ENCODE measurements at places on chromosomes 7 and 10. TPM values are rescaled to one million over a fixed set of nuclear protein-coding genes. Genes with fewer than 3 reads are reported as not detected.

DNA sequence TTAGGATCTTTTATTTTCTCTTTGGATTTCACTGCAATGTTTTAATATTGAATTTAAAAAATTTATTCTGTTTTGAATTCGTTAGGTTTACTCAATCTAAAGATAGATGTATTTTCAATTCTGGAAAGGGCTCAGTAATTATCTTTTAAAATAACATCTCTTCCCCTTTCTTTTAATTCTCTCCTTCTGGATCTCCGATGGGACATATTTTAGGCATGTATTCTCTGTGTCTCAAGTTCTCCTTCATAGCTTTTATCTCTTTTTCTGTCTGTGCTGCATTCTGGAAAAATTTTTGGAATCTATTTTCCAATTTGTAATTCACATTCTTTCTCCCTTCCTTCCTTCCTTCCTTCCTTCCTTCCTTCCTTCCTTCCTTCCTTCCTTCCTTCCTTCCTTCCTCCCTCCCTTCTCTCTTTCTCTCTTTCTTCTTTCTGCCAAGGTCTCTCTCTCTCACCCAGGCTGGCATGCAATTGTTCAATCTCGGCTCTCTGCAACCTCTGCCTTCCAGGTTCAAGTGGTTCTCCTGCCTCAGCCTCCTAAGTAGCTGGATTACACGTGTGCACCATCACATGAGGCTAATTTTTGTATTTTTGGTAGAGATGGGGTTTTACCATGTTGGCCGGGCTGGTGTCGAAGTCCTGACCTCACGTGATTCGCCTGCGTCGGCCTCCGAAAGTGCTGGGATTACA lies 98.5 kb upstream of the CTTNBP2 start:
- no peak for DNase-seq

GRCh38 chr10:86368046-86368445 lies 1.5 kb upstream of the GRID1 start:
- no peak for DNase-seq

DNA sequence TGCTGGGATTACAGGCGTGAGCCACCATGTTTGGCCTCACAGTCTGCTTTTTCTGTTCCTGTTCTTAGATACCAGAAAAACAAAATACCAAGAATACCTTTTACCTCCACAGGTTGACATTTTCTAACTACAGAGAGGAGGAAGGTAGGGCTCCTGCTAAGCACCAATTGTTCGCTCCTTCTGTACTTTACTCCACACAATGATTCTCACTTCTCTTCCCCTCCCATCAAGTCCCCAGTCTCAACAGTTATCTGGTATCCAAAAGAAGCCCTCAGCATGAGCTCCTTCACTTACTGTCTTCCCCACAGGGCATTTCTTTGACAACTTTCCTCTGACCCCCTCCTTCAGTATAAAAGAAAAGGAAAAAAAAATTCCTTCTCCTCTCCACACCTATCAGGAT lies 47.7 kb upstream of the ZNF800 start:
- no peak for DNase-seq

DNA sequence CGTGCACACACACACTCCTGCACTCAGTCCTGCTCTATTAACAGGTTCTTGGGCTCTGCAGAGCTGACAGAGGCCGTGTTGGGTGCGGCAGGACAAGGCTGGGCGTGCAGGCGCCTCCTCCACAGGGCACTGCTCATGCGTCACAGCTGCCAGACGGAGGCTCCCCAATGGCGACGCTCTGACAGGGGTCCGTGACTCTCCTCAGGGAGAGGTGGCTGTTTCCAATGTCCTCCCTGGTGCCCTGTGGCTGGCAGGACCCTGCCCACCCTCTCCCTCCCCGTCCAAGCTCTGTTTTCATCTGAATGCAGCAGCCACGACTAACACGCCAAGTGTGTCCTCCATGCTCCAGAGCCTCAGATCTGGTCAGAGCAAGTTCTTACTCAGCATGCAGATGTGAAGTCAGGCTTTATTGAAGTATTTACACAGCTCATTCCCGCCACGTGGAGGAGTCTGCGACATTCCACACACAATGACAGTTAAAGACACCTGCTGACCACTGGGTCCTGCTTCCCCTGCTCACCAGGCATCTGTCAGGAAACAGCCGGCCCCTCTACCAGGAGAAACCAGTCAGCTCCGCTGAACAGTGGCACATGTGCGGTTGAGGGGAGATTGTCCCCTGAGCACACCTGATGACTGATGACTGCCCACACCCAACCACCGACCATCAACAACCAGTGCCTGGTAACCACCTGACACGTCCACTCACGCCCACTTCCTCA lies 116.7 kb downstream of the VIPR2 start:
- no peak for DNase-seq

DNA sequence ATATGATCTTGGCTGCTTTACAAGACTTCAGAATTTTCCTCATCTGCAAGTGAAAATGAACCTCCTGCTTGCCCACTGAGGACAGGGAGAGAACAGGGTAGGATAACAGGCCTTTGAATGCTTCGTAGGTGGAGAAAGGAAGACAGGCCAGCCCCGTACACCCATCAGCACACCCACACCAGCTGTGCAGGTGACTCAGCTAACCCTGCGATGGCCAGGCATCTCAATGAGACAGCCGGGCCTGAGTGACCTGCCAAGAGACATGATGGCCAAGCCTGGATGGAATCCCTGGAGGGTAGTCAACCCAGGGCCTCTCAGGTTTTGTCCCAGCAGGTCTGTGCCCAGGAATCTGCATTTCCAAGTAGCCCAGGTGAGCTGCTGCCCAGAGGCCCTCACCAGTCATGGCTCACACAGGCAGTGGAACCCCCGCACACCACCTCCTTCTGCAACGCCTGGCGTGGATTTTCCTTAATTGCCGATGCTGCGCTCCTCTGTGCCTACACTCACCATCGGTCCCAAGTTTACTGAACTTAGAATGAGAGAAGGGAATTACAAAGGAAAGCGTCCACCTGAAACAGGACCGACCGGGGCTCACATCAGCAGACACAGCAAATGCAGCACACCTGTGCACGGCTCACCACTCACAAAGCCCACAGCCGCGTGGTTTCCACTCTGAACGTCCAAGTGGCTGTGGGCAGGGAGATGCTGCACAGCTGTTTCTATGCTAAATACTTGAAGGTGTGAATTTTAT lies 163.7 kb downstream of the DIP2C start:
- DNase-seq = no peak

GRCh38 chr10:55867848-55868247 lies 493.2 kb downstream of the ZWINT start:
- DNase-seq = no peak

GRCh38 chr10:71621231-71622153 lies 98.1 kb downstream of the C10orf105 start:
- peak; percentile 67 for DNase-seq

GRCh38 chr10:48595539-48595932 lies 9.3 kb downstream of the ARHGAP22 start:
- no peak for DNase-seq

DNA sequence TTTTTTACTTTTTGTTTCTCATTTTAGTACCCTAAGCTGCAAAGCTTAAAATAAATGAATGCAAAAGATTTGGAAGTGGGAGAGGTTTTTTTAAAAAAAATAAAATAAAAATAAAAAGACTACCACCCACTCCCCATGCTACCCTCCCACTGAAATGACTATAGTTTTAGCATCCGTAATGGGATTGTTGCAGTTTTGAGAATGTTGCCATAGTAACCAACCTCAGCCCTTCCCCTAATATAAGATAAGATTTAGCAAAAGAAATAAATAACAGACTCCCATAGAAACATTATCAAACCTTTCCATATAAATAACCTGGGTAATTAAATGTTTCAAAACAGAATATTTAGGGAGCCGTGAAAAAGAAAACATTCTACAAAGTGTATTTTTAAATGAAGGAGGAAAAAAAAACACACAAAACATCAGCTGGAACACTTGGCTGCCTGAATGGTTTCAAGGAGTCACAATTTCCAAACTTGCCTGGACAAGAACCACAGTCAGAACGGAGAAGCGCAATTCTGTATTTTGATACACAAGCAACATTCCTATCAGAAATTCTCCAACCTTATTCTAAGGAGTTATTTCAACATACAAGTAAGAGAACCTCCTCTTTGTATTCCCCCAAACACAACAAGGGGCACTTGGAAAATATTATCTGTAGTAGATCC lies 57.4 kb downstream of the DGKI start:
- DNase-seq = no peak

- no peak for DNase-seq
Observed at GRCh38 chr7:70484255-70484654, 647.7 kb upstream of the GALNT17 start.

GRCh38 chr7:4799508-4800268 lies 24.3 kb downstream of the AP5Z1 start:
- DNase-seq = no peak

DNA sequence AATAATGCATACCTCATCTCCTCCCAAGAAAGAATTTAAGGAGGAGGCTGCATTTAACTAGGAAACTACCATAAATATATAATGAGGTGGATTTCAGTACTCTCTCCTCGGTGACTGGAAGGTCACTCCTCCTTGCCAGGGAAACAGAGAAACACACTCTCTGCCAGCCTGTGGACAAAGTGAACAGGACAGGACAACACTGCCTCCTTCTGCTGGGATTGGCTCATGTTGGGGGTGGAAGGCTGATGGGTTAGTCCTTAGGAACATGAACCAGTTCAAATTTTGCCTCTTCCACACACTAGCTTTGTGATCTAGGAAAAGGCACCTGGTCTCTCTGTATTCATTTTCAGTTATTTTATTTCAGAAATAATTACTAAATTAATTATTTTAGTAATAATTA lies 50.6 kb upstream of the STEAP4 start:
- DNase-seq = peak; percentile 27

- peak; percentile 57 for DNase-seq
Observed at GRCh38 chr10:127492607-127493250, 56.4 kb upstream of the NPS start.

- no peak for DNase-seq
Observed at GRCh38 chr7:63093481-63093880, 905.2 kb upstream of the ZNF722 start.

DNA sequence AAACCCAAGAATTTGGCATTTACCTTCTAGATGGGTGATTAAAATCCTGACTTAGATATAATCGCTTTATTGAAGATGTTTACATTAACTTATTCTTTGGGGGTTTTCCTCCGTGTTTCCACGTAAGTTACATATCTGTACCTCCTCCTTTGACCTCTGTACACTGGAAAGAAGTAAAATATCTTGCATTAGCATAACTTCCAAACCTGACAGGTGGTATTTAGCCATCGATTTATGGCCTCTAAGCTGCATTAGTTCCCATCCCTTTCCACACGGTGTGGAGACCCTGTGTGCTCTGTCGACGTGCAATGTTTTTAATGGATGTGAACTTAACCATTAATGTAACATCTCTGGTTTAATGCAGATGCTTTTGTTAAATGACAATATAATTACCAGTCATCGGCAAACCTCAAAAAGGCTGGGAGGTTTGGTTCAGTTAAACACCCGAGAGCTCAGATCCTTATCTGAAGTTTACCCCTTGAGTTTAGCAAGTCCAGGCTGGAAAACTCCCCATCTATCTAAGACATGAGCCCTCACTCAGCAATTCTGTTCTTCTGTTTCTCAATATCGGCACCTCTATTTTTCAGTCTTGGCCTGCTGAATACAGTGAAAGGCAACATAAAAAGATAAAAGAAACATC lies 295.2 kb downstream of the GATA3 start:
- DNase-seq = no peak

DNA sequence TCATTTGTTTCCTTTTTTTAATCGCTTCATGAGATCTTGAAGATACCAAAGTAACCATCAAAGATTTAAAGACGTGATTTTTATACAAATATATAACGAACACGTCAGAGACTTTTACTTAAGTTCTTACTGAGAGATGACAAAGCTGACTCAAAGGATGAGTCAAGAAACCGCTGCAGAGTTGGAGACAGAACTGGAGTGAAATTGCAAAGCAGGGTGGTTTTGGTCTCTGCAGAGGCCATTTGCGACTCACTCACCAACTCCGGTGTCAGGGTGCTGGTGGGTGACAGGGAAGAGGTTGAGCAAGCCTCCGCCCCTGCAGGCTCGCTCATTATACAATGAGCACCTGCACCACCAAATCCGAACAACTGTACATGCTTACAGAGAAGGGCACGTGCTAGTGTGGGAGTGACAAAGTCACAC lies 75.2 kb downstream of the DNAJB6 start:
- DNase-seq = no peak

DNA sequence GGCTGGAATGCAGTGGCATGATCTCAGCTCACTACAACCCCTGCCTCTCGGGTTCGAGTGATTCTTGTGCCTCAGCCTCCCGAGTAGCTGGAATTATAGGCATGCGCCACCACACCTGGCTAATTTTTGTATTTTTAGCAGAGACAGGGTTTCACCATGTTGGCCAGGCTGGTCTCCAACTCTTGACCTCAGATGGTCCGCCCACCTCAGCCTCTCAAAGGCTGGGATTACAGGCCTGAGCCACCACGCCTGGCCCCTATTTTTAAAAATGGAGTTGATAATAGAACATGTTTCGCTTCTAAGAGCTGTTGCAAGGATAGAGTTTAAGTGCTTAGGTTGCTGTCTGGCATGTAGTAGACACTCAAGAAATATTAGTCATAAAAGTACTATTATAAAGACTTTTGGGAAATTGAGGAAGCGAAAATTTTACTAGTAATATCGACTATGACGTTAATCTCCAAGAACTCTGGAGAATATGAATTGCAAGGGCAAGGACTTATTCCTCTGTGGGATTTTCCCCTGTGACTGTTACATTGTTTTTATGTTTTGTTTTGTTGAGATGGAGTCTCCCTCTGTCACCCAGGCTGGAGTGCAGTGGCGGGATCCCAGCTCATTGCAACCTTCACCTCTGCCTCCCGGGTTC lies 7.9 kb downstream of the GTF2I start:
- no peak for DNase-seq

GRCh38 chr7:72781161-72781560 lies 46.8 kb downstream of the TYW1B start:
- DNase-seq = peak; percentile 3

DNA sequence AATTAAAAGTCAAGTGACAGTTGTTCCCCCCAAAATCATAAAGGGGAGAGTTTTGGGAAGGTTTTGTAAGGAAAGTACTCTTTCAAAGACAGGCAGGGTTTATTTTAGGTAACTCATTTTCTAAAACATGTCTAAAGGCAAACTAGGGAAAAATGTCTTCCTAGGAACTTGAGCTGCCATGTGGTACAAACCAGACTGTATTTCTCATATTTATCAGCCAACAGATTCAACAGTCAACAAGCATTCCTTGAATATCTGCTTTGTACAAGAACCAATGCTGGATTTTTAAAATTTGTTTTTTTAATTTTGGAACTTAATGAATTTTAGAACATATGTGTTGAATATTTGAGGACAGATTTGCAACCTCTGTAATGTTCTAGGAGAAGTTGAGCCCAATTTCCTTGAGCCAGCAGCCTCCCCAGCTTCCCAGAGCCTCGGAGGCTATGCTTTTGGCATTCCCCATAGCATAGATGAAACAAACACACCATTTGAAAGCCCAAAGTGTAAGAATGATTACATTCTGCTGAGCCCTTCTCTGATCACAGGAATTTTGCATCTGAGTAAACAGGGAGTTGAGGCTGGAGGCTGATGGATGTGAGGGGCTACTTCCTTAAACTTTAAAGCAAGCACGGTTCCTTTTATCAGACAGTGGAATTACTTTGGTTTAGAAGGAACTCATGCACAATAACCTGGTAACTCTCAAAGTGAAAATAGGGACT lies 345.1 kb downstream of the RNLS start:
- no peak for DNase-seq

The SRRM3 gene
- 9.2 TPM for total RNA-seq

The KRIT1 gene
- 59.8 TPM for total RNA-seq

The COPG2 gene
- 72.4 TPM for total RNA-seq

The CLDN3 gene
- 24.1 TPM for total RNA-seq
